Large intestine (tissue), 12 donors: ENCODE measurements at places on chromosomes 3 and 15.

DNA sequence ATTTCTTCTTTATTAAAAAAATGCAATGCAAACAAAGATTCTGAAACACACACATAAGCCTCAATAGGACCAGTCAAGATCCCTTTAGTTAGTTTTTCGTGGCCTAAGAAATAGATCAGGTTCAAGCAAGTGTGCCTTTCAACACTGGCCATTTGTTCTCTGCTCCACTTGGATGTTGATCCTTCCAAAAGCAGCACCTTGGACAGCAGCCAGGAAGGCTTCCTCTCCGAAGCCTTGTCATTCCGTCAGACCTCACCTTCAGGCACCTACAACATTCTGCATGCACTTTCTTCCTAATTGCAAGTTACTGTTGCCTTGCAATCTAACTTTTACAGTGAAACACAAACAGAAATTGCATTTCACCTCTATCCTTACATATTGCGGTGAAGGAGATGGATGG, 155.9 kb upstream of the FEZF2 start:
- peak; percentile 5 for DNase-seq

DNA sequence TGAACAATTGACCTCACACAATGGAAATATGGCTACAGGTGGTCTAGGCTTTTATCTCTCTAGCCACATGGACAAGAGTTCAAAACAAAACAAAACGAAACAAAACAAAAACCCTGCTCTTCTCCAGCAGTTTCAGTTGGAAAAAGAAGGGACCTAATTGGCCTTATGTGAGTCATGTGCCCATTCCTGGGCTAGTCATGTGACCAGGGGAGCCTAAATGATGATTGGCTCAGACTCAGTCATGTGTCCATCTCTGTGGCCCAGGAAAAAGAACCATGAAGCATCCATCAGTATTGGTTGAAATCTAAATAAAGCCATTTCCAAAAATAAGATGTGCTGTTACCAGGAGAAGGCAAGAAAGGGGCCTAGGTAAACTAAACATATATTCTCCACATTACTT, 96.8 kb downstream of the ANXA2 start:
- no peak for DNase-seq

- DNase-seq: no peak
Observed at GRCh38 chr3:128784843-128785242, 58.9 kb downstream of the RAB7A start.

DNA sequence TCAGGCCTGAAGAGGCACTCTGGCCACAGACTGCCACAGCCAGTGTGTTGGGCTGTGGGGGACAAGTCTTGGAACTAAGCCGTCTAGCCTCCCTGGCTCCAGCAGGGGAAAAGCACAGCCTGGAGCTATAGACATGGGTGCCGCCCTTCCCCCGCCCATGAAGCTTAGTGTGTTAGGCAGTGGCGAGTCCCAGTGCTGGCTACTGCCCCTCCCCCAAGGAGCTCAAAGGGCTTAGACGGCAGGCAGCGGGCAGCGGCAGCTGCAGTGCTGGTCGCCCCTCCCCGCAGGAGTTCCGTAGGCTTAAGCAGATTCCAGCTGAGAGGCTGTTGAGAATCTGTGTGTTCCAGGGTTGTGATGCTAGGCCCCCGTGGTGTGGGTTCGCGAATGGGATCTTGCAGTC, 135.8 kb upstream of the RORA start:
- DNase-seq: no peak

DNA sequence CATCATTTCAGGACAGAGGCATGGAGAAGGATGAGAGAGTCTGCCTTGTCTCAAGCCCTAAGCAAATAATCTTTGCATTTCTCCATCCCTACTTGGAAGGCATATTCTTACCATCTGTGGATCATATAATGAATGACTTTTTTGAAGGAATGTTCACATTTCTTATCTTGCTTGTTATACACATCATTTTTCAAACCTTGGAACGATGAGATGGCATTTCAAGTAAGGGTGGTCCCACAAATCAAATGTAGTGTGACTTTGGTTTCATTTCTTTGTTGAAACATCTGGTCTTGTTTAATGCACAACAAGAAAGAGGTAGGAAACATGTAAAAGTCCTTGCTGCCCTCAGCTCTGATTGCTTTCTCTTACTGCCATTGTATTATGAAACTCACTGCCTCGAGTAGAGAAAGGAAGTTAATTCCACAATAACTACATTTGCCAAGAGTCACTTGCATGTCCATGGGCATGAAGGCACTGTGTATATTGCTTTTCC, 32.1 kb downstream of the RBMS3 start:
- no peak for DNase-seq

- DNase-seq: peak; percentile 29
Observed at GRCh38 chr15:51758645-51759044, 7.2 kb downstream of the TMOD2 start.

DNA sequence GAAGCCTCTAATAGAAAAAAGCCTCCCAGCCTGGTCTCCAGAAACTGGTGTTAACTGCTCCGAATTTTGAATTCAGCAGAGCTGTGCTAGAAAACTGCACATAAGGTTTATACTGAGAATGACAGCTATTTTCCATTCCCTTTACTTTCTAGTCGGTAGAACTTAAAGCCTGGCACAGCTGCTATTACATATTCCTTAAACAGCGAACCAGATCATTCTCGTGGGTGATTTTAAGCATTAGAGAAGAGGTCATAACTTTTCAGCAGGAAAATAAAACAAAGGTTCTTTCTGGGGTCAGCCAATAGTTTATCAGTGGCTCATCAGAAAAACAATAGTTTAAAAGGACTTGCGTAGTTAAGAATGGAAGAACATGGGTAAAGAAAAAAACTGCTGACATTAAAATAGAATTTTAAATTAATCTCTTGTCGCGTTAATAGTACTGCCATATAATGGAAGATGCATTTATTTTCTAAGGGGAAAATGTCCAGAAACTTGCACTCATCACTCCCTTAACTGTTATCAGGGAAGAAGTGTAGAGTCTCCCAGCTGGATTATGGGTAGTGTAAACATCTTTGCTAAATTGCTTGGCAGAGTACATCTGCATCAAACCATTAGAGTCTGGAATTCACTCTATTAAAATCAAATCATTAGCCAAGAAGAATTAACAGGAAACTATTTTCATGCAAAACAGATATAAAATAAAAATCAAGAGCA, 7.9 kb downstream of the VGLL4 start:
- DNase-seq: no peak

DNA sequence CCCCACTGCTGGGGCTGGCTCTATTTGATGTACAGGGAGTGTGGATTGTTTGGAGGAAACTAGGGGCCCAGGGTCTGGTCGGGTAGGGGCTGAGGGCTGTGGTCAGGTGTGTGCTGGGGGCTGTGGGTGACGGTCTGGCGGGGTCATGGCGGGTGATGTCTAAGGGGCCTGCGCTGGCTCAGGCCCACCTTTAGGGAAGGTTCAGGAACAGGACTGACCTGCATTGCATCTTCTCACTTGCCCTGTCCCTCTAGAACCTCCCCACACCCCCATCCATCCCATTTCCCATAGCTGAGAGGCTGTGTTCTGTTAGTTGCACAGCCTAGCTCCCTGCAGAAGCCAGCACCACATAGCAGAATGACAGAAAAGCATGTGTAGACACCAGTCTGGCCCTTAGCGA, 39.1 kb downstream of the SCN5A start:
- no peak for DNase-seq

- DNase-seq: peak; percentile 82
Observed at GRCh38 chr3:194270627-194271459, 80.3 kb downstream of the CPN2 start.

GRCh38 chr3:33115024-33115768, 1.4 kb downstream of the CRTAP start:
- peak; percentile 58 for DNase-seq

DNA sequence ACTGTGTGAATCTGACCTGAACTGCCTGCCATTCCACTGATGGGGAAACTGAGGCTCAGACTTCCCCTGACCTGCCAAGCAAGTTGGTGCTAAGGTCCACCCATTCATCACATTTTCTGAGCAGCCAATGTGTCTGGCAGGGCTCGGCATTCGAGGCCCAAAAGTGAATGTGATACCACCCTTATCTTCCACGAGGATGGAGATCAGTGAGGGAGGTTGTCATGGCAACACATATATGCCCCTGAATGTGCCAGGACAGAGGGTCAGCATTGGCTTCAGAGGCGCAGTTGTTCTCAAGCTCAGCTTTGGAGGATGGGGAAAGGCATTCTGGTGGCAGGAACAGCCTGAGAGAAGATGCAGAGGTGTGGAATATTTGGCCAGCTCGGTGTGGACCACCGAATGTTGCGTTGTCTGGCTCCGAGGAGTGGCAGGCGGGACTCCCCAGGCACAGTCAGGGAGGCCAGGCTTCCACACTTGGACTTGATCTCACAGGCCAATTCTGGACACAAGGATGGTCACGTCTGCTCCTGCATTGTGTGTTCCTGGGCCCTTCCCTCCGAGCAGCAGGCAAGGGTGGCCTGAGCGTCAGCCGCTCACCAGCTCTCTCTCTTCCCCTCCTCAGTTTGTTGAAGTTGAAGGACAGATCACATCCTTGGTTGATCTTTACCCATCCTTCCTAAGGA, 63.4 kb downstream of the GRIP2 start:
- no peak for DNase-seq

GRCh38 chr3:142925140-142925539, 36.3 kb upstream of the PCOLCE2 start:
- no peak for DNase-seq

- DNase-seq: no peak
Observed at GRCh38 chr3:123383091-123384053, 65.5 kb downstream of the ADCY5 start.

GRCh38 chr3:88312256-88312655, 162.5 kb downstream of the C3orf38 start:
- DNase-seq: no peak

DNA sequence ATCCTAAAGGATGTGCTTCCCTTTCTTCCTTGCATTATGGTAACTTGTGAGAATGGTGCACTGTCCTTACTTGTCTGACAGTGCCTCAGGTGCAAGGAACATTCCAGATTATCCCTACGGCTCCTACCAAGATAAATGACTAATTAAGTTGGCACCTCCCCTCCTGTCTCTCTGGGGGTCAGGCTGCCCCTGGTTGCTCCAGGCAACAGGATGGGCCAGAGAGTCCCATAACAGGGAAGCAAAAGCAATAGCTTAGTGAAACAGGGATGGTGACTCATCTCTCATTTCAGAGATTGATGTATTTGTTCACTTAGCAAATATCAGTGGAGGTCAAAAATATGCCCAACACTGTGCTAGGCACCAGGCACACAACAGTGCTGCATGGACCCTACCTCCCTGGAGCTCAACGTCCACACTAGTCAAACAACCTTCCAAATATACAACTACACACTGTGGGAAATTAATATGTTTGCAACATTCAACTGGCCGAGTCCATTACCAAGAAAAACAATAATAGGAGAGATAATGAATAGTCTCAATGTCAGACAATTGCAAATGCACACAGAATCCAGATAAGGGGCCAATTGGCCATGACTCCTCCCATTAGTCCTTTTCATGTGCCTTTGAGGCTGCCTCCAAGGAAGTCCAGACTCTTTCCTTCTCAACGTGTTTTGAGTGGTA, 249.0 kb downstream of the TLE3 start:
- no peak for DNase-seq

GRCh38 chr3:15731024-15731423, 66.8 kb downstream of the ANKRD28 start:
- DNase-seq: no peak

GRCh38 chr15:47177177-47177576, 540.1 kb upstream of the SEMA6D start:
- DNase-seq: no peak

GRCh38 chr3:9248522-9249271, 749 bp downstream of the SRGAP3 start:
- DNase-seq: no peak

- DNase-seq: peak; percentile 82
Observed at GRCh38 chr3:120163026-120163425, 68.8 kb upstream of the GSK3B start.

- DNase-seq: no peak
Observed at GRCh38 chr3:55984626-55985025, 483.6 kb downstream of the ERC2 start.

GRCh38 chr3:45411081-45411480, 22.7 kb downstream of the LARS2 start:
- DNase-seq: no peak

DNA sequence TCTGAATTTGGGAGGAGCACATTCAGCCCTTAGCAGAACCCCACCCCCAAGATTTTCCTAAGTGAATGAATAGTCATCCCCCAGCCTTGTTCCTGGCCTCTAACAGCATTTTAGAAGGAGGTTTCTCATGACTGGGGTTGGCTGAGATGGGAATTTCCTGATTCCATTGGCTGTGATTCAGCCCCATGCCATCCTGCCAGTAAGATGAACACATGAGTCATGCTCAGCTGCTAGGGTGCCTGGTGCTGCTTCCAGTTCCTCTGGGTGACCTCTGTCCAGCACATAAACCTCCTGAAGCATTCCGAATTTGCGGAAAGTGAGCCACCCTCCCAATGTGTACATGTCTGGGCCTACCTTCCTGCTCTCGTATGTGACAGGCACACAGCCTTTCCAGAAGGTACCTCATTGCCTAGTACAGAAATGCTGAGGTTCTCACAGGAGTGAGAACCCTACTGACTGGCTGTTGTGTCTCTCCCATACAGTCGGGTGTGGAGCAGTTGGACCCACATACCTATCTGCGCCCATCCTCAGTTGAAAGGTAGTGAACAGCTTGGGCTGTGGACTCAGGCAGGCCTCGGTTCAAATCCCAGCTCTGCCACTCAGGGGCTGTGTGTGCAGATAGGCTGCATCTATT, 91.7 kb downstream of the APBA2 start:
- no peak for DNase-seq

- DNase-seq: no peak
Observed at GRCh38 chr3:121835465-121835801, 424 bp downstream of the EAF2 start.

DNA sequence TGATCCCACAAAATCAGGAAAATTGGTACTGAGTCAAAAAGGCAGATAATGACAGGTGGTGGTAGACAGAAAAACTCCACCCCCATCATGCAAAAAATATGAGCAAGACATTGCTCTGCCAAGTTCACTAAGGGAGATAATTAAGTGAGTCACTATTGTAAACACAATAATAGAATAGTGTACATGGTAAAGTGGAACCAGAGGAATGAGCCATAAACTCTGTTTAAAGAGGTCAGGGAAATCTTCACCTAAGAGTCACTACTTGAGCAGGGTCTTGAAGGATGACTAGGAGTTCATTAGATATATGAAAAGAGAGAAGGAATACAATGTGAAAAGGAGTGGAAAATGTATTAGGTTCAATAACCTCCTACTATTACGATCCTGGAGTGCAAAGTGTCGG, 213.4 kb upstream of the PEX5L start:
- DNase-seq: no peak

GRCh38 chr3:171782617-171783016, 27.7 kb downstream of the PLD1 start:
- no peak for DNase-seq

DNA sequence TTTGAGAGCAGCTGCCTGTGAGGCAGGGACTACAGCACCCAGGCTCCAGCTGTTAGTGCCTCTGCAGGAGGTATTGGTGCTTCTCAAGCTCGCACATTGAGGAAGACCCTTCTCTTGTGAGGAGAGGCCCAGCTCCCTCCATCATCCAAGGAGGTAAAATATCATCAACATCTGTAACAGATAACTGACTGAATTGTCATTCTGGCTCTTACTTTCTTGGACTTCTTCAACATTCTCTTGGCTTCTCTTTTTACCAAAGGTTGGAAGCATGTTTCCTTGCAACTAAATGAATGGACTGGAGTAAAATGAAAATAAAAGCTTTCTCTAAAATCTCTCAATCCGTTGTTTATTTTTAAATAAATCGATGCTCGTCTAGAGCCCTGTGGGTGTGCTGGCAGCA, 53.1 kb upstream of the PXYLP1 start:
- no peak for DNase-seq

- DNase-seq: peak; percentile 17
Observed at GRCh38 chr3:114498539-114499370, 204.9 kb downstream of the TIGIT start.
